Natural killer cell treated with Interleukin-12 subunit alpha and Interleukin-12 subunit beta and Interleukin-15 and Interleukin-18, amount 100 ng/mL, for 72 hours (primary cell): ENCODE measurements at places on chromosomes 3 and 15. TPM values are rescaled to one million over a fixed set of nuclear protein-coding genes. Genes with fewer than 3 reads are reported as not detected.

Gene UPK1B
- total RNA-seq: not detected

Gene EPHB3
- total RNA-seq: not detected

Gene CYP8B1
- total RNA-seq: not detected

DNA sequence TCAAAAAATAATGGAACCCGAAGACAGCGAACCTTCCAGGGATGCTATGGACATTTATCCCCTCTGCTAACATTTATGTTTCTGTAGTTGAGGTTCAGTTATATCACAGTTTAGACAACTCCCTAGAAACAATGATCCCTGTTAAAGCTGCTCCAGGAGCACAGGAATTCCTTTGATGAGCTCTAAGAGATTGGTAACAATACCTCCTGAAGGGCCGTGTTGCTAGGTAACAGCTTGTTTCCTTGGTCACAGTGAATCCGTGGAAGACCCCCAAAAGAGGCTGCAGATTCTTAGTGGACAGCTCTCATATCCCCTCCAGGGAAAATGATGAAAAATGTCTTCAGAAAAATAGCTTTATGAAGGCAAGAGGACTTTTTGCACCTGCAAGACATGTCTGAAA is 160.2 kb downstream of the SERPINI1 start:
- no peaks in the 10 kb centered on the region for H3K27me3 ChIP-seq
- H3K27ac ChIP-seq: no peak overlapping the region
- H3K4me3 ChIP-seq: no peak overlapping the region

GRCh38 chr3:140187656-140188221 is 252.8 kb downstream of the CLSTN2 start:
- H3K36me3 ChIP-seq: no peaks in the 10 kb centered on the region
- H3K27ac ChIP-seq: no peak overlapping the region
- DNase-seq: no peak
- H3K4me3 ChIP-seq: no peak overlapping the region
- peaks cover 13% of the 10 kb centered on the region for H3K27me3 ChIP-seq

DNA sequence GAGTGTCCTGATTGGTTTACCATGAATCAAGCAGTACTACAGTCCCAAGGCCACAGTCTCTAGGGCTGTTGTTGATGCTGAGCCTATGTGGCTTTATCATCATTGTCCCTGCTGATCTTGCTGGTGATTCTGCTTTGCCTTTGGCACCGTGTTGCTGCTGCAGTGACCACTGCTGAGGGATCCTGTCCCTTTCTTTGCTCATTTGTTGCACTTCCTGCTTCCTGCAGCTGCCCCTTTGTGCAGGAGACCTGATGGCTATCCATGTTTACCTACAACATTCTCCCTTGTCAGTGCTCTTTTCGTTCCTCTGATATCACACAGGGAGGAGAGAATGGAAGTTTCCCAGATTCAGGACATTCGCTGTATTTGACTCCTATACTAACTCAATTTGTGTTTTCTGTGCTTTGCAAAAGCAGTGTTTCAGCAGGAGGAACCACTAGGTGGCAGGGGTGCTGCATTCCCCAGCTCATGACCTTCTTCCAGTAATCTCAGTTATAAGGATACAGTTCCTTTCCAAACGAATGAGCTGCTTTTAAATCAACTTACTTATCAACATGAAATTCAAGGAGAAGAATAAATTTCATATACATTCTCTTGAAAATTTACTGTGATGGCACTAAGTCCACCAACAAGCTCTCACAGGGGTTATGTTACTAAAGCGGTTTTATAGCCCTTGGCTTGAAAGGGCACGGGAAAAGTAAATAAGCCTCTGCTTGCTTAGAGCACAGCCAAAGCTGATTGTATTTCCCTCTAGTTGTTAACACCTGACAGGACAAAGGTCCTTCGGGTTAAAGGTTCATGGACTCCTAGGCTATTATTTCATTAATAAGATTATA is 9.7 kb upstream of the THUMPD3 start:
- no peaks in the 10 kb centered on the region for H3K36me3 ChIP-seq
- no peak for DNase-seq
- H3K4me3 ChIP-seq: no peak overlapping the region

- no peaks in the 10 kb centered on the region for H3K4me1 ChIP-seq
- H3K27ac ChIP-seq: no peak overlapping the region
- H3K27me3 ChIP-seq: no peaks in the 10 kb centered on the region
- no peak overlapping the region for H3K4me3 ChIP-seq
- no peak for DNase-seq
- no peaks in the 10 kb centered on the region for H3K36me3 ChIP-seq
These were observed 314.9 kb upstream of the ATP11B start for GRCh38 chr3:182478369-182478768.

DNA sequence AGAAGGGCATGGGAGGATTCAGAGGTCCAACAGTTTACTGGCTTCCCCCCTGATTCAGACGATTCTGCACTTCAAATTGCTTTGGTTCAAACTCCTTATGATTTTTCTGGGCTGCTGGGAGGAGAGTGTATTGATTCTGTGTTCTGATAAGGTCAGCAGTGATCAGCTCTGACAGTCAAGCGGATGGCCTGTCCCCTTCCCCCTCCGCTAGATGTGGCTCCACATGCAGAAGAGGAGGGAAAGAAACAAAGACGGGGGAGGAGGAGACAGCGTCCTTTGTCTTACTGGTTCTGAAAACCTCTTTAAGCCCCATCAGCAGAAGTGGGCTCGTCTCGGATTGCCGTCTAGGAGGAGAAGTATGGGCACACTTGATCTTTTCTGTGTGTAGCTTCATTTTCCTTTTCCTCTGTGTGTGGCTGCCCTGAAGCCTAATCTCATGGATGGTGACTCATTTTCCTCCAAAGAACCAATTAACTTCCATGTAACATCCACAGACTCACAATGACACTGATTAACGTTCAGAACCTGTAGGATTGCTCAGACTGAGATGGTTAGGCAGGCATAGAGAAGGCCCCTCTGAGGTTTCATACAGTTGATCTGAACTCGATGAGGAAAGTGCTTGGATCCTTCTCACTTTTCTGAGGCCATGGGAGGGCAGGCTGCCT is 162.4 kb upstream of the PPP2R3A start:
- no peak overlapping the region for H3K27ac ChIP-seq
- no peaks in the 10 kb centered on the region for H3K4me1 ChIP-seq
- no peak overlapping the region for H3K4me3 ChIP-seq

DNA sequence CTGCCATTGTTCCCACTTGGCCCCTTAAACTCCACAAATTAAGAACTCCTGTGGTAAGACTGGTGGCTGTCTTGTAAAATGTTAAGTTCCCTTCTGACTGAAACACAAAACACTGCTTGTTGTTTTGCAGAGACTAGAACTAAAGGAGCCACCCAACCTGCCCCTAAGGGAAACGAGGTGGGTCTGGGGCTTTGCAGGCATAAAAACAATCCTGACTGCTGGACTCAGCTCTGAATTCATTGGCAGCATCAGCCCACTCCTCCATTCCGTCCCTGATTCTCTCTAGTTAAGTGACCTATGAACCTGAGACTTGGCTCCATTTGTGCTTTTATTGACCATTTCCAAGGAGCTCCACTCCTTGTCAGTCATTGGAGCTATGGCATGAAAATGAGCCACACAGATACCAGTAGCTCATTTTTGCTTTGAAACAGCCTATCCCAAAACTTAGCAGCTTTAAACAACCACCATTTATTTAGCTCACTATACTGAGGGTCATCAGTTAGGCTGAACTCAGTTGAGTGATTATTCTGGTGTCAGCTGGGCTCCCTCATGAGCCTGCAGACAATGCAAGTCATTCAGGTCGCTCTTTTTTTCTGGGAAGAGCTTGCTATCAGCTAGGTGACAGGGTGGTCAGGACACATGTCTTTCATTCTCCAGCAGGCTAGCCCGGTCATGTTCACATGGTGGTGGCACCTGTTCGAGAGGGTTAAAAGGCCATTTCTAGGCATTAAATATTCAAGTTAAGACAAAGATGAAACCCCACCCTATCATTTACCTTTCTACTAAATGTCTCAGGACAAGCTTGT is 175.1 kb upstream of the CTNNB1 start:
- H3K4me3 ChIP-seq: no peak overlapping the region
- H3K27ac ChIP-seq: no peak overlapping the region
- H3K27me3 ChIP-seq: peaks cover 3% of the 10 kb centered on the region
- no peaks in the 10 kb centered on the region for H3K4me1 ChIP-seq
- no peak for DNase-seq

DNA sequence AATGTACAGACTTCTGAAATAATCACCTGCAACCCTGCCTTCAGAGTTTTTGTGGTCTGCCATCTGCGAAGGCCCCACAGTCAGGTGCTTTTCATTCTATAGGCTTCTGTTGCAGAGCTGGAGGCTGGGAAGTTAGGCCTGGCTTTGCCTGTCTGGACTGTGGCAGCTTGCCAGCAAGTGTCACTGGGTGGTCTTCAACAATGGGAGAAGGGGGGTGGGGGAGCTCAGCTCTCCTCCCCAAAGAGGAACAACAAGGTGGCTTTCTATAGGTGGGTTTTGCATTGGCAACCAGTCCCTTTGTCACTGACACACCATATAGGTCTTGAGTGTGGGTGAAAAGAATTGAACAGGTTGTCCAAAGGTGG is 7.3 kb downstream of the BOC start:
- no peak for DNase-seq
- H3K27me3 ChIP-seq: peaks cover 71% of the 10 kb centered on the region
- H3K36me3 ChIP-seq: no peaks in the 10 kb centered on the region
- H3K4me1 ChIP-seq: peaks cover 26% of the 10 kb centered on the region
- H3K4me3 ChIP-seq: no peak overlapping the region
